ENCODE measurements at places on chromosomes 2 and 18.
A peak's percentile ranks its signal among the peaks of the same experiment; 100 is the strongest.

GRCh38 chr2:152544638-152545037, 172.6 kb downstream of the PRPF40A start:
- DNase-seq, result no peak

DNA sequence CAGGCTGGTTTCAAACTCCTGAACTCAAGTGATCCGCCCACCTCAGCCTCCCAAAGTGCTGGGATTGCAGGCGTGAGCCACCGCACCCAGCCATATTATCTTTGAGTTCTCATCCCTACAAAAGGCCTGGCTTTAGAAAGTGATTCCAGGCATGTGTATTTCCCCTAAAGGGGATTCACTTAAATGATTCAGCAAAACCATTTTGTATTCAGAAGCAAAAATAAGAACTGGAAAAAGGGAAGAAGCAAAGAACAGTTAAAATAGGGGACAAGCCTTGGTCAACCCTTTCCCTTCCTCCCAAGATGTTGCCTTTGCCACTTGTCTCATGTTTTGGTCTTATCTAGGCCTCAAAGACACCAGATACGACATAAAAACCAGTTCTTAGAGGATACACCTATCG, 10.5 kb downstream of the TM4SF20 start:
- DNase-seq, result peak; percentile 77

GRCh38 chr2:65377556-65378192, 54.7 kb downstream of the SPRED2 start:
- DNase-seq, result peak; percentile 80

DNA sequence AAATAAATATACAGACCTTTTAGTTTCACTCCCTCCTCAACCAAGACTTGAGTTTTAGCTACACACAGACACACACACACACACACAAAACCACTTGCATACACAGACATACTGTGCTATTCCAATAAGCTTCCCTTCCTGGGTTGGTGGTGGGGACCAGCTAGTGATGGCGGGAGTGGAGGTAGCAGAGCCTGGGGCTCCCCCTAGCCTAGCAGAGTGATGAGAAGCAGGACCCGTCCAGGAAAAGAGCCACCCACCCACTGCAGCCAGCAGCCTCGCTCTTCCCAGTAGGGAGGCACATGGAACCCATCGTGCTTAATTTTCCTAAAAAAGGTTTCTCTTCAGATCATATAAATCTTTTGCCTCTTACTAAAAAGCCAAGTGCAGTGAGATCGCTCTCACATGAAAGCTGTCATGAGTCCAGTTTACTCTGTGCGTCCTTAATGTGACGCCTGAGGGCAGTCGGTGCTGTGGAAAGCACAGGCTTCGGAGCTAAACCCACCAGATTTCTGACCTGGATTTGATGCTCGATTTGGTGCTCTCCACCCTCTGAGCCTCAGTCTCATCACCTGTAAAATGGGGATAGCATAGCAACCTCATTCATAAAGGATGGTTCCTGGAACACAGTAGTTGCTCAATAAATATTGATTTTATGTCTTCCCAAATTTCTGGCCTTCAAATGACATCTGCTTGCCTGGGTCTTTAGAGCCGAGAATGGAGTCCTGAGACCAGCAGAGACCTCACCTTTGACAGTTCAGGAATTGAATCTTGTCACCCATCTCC, 60.1 kb upstream of the YWHAQ start:
- DNase-seq, result no peak

- DNase-seq, result no peak
These were observed 88.1 kb downstream of the ASXL2 start for GRCh38 chr2:25790074-25790790.

DNA sequence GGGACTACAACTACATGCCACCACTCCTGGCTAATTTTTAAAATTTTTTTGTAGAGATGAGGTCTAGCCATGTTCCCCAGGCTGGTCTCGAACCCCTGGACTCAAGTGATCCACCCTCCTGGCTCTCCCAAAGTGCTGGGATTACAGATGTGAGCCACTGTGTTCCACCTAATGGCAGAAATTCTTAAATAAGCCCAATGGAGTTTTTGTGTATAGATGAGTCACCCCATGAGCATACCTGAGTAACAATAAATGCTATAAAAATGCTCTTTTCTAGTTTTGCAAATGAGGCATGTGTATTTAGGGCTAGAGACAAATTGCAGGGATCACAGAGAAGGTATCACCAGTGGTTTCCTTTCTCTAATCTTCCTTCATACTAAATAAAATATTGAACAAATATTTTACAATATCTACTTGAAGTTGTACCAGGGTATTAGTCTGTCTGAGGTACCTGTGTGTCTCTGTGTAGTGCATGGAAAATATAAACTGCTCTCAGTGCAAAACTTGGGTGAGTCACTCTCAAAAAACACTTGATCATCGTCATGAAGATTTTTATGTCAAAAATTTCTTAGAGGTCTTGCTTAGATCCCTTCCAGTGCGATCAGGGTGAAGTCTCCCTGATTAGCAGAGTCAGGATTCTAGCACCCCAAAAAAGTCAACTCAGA, 337.1 kb upstream of the MMADHC start:
- no peak for DNase-seq

GRCh38 chr2:200590090-200590489, 4.3 kb downstream of the AOX1 start:
- DNase-seq, result no peak

- no peak for DNase-seq
These were observed 42.8 kb upstream of the MAL start for GRCh38 chr2:94982675-94983074.

- no peak for DNase-seq
These were observed 18.9 kb upstream of the WDR33 start for GRCh38 chr2:127829845-127830246.

GRCh38 chr18:45553723-45554388, 61.4 kb upstream of the SLC14A2 start:
- no peak for DNase-seq

DNA sequence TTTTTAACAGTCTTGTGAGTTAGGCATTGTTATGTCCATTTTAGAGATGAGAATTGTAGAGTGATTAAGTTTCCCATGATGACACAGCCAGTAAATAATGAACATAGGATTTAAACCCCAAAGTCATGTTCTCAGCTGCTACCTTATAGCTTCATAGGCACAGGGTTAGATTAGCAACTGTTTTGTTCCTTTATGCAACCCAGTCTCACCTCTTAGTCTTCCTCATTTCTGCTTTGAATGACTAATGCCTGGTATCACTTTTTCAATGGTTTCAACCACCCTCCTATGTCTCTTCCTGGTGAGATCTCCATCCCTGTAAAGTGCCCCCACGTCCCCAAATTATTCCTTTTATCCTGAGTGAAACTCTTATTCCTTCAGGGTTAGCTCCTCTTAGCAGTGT, 44.3 kb downstream of the MFSD6 start:
- DNase-seq, result peak; percentile 38

DNA sequence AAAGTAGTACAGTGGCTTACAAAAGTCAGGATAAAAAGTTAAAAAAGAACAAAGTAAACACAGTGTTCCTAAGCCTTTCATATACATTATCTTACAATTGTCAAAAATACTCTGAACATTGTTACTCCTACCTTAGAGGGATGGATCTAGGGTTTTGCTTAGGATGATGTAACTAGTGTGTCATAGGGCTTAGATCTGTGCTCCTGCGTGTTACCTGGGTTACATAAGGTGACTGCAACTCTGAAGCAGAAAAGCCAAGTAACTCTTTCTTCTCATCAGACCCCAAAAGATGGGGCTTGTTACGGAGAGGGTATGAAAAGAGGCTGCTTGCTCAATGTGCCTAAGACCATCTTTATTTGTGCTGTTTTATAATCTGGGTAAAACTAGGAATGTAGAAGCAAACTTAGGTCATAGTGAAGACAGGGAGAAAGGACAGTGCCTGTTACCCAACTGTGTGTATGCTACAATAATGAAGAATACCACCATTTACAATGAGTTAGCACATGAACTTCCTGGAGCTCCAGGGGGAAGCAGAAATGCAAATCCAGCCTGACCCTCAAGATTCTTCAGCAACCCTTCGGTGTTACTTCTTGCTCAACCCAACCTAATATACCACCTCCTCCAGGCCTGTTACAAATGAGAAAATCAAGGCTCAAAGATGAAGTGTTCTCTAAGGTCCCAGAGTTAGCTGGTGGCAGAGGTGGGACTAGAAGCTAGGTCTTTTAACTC, 42.0 kb upstream of the STK17B start:
- peak; percentile 65 for DNase-seq

DNA sequence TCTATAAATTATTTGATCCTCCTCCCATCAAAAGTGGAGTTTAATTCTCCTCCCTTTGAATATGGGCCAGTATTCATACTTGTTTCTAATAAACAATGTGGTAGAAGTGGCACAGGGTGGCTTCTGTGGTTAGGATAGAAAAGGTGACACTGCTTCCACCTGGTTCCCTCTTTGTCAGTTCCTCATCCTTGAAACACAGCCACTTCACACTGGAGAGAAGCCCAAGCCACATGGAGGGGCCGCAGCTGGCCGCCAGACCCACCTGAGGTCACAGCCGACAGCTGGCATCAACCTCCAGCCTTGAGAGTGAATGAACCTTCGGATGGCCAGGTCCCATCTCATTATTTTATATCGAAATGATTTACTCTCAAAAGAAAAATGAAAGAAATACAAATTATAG, 27.5 kb upstream of the SLC66A3 start:
- DNase-seq, result no peak

- no peak for DNase-seq
These were observed 7.2 kb downstream of the MTHFD2 start for GRCh38 chr2:74205596-74205995.

GRCh38 chr2:50346629-50347357, 685.1 kb downstream of the NRXN1 start:
- no peak for DNase-seq

DNA sequence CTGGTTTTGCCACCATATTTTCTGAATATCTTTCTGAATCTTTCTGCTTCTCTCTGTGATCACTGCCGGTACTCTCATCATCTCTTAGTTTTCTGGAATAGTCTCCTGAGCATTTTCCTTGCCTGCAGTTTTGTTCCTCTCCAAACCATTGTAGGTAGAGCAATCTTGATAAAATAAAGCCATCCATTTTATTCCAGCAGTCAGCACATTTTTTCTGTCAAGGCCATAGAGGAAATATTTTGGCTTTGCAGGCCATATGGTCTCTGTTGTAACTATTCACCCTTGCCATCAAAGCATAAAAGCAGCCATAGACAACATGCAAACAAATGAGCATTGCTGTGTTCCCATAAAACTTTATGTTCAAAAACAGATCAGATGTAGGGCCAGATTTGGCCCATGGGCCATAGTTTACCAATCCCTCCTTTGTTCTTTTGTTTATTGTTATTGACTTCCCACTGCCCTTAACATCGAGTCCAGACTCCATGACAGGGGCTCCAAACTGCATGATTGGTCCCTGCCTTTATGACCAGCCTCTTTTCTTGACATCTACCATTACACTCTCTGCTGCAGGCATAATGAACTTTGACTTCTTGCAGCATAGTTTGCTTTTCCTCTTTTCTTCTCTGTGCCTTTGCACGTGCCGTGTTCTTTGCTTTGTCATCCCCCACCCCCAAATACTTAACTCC, 29.8 kb downstream of the TMEM87B start:
- DNase-seq, result no peak

Measured in inflammatory macrophage treated with lipopolysaccharide for 4 hours (primary cell).